ENCODE measurements at places on chromosomes 3 and 15. TPM values are rescaled to one million over a fixed set of nuclear protein-coding genes. Genes with fewer than 3 reads are reported as not detected.

Gene MITF
- total RNA-seq, result not detected

Gene TIGIT
- total RNA-seq, result 30.4 TPM

Gene WDR93
- not detected for total RNA-seq

Gene GLDN
- total RNA-seq, result not detected

Gene ACTC1
- not detected for total RNA-seq

Gene FSD2
- total RNA-seq, result not detected

Gene PLOD2
- 0.53 TPM for total RNA-seq

Gene PRSS50
- total RNA-seq, result not detected

Gene LMCD1
- total RNA-seq, result 3.0 TPM

Gene FGF7
- not detected for total RNA-seq

Gene TTLL13
- 0.58 TPM for total RNA-seq

Gene GXYLT2
- total RNA-seq, result not detected

Gene TRIM59
- total RNA-seq, result 56.6 TPM

Gene LMAN1L
- 0.48 TPM for total RNA-seq

Gene GOLGA6L7
- total RNA-seq, result not detected

Gene ZNF80
- 0.28 TPM for total RNA-seq

Gene VWA5B2
- total RNA-seq, result not detected

All from activated CD4-positive, alpha-beta memory T cell treated with anti-CD3 and anti-CD28 coated beads, Interleukin-2, amount 10 ng/mL, durations not matched to agents 7 days and 5 days (primary cell).